Fibroblast of skin of left quadriceps (primary cell): ENCODE measurements at places on chromosomes 7 and 10.

DNA sequence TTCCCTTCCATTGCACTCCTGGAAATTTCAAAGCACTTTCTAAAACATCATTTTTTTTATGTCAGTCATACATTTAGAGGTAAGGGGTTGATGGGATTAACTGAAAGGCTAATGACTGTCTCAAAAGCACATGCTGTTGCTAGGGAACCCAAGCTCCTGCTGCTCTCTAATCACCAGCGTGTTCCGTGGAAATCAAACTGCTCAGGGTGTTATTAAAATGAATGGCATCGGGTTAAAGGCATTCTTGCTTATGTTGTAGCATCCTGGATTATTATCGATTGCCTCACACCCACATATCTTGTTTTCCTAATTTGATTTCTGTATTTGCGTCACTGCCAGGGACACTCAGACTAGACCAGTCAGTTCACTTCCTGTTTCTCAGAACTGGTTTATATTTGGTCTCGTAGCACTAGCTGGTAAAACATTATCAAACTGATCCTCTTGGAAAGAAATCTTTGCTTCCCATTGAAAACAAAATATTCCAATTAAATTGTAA, 216.5 kb upstream of the MKLN1 start:
- no peak for DNase-seq

GRCh38 chr10:125883211-125883610, 2.1 kb upstream of the DHX32 start:
- DNase-seq: no peak

- no peak for DNase-seq
Measured at GRCh38 chr7:155457544-155458110, 302 bp upstream of the EN2 start.

DNA sequence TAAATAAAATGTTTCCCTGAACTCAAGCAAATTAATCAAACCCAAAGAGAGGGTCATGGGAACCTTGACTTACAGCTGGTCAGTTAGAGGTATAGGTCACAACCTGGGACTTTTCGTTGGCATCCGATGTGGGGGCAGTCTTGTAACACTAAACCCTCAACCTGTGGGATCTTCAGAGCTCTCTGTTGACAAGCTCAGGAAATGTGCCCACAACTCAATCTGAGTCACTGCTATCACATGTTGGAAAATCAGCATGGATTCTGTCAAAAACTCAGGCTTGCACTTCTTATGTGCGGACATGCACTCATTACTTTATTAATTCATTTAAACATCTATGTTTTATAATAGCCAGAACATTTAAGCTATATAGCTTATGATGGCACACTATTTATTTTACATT, 424.6 kb upstream of the SORCS1 start:
- no peak for DNase-seq

- DNase-seq: no peak
Measured at GRCh38 chr10:20091698-20092097, 275.5 kb downstream of the PLXDC2 start.
